ENCODE measurements at places on chromosomes 1 and 21.

DNA sequence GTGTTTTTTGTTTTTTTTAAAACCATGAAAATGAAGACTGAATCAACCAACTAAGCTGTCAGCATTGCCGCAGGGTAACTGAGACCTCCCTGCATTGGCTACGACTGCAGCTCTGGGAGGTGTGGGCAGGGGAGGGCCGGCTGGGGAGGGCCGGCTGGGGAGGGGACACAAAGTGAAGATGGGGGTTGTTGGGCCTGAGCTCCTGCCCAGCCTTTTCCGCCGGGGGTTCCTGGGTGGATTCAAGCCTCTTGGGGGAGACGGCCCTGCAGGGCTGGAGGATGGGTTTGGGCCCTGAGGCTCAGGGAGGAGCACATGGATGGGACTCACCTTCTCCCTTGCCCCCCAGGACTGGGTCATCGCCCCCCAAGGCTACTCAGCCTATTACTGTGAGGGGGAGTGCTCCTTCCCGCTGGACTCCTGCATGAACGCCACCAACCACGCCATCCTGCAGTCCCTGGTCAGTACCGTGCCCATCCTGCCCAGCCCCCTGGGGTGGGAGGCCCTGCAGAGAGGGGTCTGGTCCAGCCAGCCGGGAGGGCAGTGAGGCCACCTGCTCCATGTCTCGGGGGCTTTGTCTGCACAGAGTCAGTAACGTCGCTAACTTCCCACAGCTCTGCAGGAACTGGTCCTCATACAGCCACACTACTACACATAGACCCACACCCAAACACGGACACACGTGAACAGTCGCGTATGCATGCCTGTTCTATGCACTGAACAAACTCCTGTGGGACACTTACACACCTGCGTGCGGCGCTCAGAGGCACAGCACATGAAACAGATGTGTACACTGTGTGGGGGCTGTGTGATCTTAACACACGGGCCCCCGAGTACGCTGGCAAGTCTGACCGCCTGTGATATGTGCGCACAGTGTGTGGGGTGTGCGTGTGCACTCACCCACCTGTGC, 31.5 kb downstream of the BMP8A start:
- DNase-seq = no peak

- no peak for DNase-seq
Observed at GRCh38 chr1:239730378-239730777, 344.0 kb downstream of the CHRM3 start.

- no peak for DNase-seq
Observed at GRCh38 chr1:234842726-234843641, 233.0 kb upstream of the IRF2BP2 start.

- peak; percentile 9 for DNase-seq
Observed at GRCh38 chr1:116874733-116875249, 34.9 kb upstream of the PTGFRN start.

GRCh38 chr1:179996099-179996498, 41.5 kb downstream of the CEP350 start:
- DNase-seq = no peak

DNA sequence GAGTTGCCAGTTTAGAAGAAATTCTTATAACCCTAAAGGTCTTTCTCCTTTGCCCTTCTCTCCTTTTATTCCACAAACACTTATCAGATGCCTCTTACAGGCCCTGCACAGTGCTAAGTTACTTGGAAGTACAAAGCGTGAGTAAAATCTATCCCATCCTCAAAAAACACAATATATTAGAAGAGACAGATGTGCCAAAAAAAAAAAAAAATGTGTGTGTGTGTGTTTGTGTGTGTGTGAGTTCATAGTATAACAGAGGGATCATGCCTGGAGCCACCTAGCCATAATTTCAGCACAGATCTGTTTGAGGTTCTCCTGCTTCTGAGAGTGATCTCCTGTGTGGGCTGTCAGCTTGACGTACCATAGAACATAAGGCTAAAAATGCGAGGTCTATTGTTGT, 5.0 kb downstream of the FAM20B start:
- no peak for DNase-seq

DNA sequence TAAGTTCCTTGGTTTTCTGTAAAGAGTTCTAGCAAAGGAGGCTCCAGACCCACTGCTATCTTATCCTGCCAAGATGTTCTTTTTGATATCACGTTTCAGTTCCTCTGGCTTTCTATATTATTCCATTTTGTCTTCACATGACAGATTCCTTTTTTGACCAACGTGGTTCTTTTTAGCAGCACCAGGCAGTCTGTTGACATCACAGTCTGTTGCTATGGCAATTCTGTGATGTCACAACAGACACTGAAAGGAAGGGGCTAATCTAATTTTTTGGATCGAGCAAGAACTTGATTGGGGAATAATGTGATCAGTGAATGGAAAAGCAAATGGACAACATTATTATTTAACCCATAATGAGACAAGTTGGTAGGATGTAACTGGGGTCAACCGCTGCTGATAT, 64.5 kb upstream of the GOLT1A start:
- DNase-seq = no peak

GRCh38 chr1:214523124-214523824, 28.1 kb downstream of the PTPN14 start:
- DNase-seq = no peak

DNA sequence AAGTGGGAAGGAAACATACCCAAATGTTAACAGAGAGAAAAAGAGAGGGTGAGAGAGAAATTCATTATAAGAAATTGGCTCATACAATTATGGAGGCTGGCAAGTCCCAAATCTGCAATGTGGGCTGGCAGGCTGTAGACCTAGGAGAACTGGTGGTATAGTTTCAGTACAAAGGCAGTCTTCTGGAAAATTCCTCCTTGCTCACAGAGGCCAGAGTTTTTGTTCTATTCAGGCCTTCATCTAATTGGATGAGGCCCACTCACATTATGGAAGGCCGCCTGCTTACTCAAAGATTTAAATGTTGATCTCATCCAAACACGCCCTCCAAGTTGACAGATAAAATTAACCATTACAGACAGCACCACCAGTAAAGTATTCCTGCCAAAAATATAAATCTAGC, 36.1 kb upstream of the CAPZB start:
- DNase-seq = no peak

GRCh38 chr1:62238507-62238906, 43.9 kb downstream of the L1TD1 start:
- no peak for DNase-seq

DNA sequence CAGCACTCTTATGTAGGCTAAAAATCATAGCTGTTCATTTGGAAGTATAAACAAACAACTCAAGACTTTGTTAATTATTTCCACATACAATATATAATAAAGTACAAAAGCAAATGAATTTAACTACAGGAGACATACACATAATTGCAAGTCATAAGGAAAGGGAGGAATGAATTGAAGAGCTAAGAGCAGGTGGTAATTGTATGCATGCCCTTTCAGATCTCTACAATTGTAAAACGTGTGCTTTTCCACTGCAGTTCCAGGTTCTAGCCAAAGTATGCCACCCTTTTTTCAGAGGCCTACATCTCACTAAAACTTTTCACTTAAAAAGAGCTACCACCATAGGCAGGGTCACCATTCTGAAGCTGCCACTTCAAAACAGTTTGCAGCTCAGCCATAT, 42.8 kb upstream of the HP1BP3 start:
- no peak for DNase-seq

DNA sequence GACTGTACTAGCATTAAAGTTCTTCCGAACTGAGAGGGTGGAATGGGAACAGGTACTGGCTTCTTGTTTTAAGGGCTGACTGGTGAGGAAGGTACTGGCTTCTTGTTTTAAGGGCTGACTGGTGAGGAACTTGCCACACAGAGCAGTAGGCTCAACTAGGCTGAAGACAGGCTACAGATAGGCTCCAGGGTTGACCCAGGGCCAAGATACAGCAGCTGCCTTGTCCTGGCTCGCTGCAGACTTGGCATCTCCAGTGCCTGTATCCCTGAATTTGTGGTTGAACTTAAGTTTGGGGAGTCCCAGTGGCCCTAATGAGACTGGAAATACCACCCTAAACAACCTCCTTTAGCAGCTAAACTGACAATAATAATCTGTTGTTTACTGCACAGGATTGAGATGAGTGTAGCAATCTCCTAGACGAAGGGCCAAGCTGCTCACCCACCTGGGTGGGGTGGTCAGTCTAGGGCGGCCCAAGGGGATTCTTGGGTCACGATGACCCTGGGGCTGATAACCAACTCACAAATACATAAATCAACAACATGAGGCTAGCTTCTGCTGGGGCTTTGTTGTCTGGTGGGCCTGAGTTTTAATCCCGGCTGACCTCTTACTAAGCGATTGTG, 227.1 kb downstream of the DISC1 start:
- DNase-seq = no peak

DNA sequence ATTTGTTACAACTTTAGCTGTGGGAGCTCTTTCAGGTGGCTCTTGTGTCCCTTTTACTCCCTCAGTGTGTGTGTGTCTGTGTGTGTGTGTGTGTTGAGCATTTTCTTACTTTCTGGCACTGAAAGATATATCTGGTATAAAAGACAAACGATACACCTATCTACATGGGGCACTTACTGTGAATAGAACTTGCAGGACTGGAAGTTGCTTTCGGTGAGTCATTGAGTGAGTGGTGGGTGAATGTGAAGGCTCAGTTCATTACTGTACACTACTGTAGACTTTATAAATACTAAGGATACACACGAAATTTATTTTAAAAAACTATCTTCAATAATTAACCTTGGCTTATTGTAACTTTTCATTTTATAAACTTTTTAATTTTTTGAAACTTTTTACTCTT, 38.7 kb downstream of the BTBD8 start:
- peak; percentile 55 for DNase-seq

DNA sequence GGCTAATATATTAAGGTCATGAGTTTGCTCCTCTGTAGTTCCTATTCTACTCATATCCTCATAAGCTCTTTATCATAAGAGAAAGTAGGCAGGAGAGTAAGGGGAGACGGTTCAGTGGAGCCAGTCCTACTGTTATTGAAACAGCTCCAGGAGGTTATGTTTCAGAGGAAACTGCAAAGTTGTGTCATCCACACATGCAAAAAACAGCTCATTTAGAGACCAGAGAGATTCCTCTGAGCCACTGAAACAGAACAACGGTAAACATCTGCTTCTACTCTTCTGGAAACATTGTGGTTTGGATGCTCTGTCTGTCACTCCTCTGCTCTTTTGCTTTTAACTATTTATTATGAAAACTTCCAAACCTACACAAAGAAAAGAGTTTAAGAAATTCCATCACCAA, 66.3 kb upstream of the PPP2R5A start:
- DNase-seq = no peak

DNA sequence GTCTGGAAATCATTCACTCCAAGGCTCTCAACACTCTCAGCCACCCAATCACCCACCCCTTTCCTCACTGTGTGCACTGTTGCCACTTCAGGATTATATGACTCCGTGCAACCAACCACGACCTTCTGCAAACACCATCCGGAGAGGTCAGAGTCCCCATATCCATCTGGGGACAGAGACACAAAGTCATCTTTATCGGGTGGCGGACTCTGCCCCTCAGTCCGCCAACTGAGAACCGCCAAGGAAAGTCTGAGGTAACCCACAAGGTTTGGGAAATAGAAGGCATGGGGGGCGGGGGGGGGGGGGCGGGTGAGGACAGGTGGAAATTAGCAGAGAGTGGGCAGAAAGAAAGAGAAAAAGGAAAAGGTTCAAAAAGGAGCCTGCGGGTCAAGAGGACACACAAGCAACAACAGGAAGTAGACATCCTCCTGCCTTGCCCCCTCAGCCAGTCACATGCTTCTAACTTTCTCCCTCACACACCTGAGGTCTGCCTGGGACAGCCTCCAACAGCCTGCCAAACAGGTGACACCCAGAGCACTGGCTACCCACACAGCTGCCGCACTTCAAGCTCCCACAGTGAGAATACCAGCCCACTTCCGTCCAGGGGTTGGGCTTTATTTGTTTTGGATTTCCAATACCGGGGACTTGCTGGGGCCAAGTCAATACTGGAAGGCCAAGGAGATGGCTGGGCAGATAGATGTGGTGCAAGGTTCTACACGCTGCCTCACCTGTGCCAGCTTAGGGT, 58.1 kb downstream of the SSBP3 start:
- DNase-seq = no peak

DNA sequence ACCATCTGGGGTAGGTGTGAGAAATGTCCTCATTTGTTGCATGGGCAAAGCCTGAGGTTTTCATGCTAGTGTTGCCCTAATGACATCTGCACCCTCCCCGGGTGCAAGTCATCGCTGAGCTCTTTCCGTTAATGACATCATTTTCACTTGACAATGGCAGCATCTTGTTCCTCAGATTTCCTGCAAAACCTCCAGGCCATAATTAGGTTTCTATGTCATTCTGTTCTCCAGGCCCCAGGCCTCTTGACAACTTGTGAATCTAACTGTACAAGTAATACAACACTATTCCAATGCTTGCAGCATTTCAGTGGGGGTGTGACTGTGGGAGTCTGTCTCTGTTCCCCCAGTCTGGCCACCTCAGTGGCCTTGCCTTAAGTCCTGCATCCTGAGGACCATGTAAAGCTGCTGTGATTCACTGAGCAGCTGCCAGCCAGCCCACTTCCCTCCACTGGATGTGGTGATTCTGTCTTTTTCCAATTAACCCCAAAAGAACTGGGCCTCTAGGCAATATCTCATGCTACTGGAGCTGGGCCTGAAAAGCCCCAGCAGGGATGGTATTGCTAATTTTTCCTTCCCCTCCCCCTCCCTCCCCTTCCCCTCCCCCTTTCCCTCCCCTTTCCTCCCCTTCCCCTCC, 22.8 kb downstream of the RAB7B start:
- DNase-seq = no peak

GRCh38 chr21:18430341-18430740, 26.8 kb upstream of the TMPRSS15 start:
- no peak for DNase-seq

- DNase-seq = no peak
Observed at GRCh38 chr1:919271-919872, 4.4 kb upstream of the SAMD11 start.

DNA sequence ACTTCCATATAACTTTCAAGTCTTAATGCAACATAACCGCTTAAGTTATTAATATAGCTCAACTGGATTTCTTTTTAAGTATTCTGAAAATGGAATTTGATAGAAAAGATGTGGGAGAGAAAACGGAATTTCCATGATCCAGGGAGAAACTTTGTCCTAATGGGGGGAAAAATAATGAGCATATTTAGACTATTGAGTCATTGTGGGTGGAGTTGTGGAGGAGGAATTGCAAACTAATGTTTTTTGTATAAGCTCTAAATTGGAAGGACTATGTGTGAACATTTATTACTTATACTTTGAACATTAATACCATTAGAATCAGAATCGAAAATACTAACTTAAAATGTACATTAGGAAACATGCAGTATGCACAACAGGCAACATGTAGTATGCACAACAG, 159.9 kb upstream of the NEGR1 start:
- no peak for DNase-seq

DNA sequence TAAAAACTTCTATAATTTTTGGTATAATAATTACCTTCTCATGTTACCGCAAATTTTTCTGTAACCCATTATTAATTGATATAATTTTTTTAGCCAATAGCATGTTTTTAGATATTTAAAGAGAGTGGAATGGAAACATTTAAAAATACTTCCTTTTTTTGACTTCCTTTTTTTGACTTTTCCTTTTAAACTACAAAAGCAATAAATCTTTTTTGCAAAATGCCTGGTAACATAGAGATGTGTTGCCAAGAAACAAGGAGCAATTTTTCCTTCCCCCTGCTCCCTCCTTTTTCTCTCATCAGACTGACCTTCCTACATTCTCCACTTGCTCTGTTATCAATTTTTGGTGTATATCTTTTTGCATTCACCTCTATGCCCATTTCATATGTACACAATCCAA, 666.2 kb downstream of the ADGRL2 start:
- no peak for DNase-seq
